ENCODE measurements at places on chromosomes 7 and 10.
A peak's percentile ranks its signal among the peaks of the same experiment; 100 is the strongest.

DNA sequence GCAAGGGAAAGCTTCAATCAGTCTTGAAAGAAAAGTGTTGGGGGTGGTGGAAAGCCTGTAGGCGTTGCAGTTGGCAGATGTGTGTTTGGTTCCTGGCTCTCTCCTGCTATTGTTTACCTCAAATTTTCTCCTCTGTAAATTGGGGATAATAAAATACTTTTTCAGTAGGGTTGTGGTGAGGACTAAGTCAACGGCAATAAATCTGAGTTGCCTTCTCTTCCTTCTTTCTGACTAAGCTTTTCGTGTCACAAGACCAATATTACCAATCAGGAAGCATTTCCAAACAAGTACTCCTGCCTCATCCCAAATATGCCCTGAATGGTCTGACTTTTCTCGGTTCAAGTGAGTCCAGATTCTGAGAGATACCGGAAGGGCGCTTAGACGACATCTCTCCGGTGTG lies 54.0 kb downstream of the CREB5 start:
- DNase-seq = no peak

DNA sequence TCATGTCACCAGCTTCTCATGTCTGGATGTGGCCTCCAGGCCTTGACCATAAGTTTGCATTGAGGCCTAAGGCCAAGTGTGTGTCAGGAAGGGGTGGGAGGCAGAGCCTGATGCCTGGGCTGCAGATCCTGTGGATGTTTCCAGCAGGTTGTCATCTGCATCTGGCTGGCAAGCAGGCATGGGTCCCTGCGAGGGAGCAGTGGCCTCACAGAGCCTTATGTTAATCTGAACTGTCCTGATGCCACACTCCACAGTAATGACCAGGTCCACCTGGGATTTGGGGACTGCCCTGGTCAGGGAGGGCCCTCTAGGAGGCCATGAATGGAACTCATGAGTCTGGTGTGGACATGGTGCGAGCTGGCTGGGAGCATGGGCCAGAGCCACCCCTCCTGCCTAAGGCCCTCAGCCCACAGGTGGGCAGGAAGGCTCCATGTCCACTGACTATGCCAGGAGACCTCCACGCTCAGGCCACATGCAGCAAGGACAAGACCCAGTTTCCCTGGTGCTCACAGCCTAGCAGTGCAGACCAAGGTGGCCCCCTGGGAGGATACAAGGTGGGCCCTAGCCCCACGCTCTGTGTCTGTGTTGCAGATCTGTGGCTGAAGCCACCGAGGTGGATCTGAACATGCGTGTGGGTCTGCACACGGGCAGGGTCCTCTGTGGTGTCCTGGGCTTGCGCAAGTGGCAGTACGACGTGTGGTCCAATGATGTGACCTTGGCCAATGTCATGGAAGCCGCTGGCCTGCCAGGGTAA lies 83.1 kb downstream of the ADCY1 start:
- DNase-seq = no peak

DNA sequence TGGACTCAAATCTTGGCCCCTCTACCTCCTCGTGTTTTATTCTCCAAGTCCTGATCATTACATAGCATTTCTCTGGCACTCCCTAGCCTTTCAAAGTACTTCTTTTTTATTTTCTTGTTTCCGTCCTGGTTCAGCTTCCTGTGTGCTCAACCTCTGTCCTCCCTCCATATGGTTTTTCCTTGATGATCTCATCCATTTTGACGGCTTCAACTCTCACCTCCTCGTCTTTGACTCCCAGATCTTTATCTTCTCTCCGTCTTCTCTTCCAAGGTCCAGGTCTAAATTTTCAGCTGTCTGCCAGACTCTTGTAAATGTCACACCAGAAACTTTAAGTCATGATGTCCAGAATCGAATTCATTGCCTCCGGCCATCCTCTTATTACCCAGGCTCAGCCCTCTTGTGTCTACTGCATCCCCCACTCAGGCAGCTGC lies 23.3 kb upstream of the GFRA1 start:
- no peak for DNase-seq

GRCh38 chr10:48579251-48579960 lies 25.5 kb downstream of the ARHGAP22 start:
- peak; percentile 23 for DNase-seq

GRCh38 chr7:24192053-24192452 lies 91.9 kb upstream of the NPY start:
- DNase-seq = no peak

DNA sequence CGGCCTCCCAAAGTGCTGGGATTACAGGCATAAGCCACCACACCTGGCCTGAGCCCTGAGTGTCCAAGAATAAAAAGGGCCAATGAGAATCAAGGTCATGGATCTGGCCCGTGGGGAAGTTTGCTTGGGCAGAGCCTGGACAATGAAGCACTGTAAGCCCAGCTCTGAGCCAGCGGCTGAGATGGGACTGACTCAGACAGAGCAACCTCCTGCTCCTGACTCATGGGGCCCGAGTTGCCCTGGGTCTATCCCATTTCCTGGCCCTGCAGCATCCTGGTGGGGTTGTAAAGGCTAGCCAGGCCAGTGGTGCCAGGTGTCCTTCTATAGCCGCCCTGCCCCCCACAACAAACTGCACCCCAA lies 5.2 kb upstream of the MYH16 start:
- peak; percentile 39 for DNase-seq

DNA sequence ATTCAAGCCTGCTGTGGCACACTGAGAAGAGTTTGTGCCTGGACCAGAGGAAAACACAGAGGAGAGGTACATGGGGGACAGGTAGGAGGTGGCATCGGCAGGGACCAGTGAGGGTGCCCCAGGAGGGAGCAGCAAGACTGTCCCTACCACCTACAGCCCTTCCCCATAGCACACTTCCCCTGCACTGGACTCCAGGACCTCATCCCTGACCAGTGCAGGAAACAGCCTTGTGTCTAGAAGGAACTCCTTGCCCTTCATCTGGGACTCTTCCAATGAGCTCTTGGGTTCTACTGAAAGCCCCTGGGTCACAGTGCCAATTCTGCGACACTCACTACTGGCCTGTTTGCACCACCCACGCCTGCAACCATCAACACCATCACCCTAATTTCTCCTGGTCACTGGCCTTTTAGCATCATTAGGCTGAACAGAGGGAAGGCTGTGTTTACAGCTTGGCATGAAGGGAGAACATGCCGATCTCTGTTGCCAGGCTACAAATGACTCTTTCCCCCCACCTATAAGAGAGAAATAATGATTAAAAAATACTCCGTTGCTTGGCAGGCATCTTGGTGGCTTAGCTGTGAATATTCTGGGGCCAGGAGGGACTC lies 371.9 kb upstream of the ZMIZ1 start:
- no peak for DNase-seq

- peak; percentile 79 for DNase-seq
Observed at GRCh38 chr10:4847561-4848355, 21.8 kb downstream of the AKR1E2 start.

- DNase-seq = no peak
Observed at GRCh38 chr7:24945899-24946298, 34.1 kb downstream of the OSBPL3 start.

- no peak for DNase-seq
Observed at GRCh38 chr10:17412323-17412722, 42.1 kb downstream of the ST8SIA6 start.

Measured in fibroblast of skin of scalp (primary cell).